ENCODE measurements at places on chromosomes 7 and 10. TPM values are rescaled to one million over a fixed set of nuclear protein-coding genes. Genes with fewer than 3 reads are reported as not detected.

PILRA gene
- not detected for total RNA-seq

DNA sequence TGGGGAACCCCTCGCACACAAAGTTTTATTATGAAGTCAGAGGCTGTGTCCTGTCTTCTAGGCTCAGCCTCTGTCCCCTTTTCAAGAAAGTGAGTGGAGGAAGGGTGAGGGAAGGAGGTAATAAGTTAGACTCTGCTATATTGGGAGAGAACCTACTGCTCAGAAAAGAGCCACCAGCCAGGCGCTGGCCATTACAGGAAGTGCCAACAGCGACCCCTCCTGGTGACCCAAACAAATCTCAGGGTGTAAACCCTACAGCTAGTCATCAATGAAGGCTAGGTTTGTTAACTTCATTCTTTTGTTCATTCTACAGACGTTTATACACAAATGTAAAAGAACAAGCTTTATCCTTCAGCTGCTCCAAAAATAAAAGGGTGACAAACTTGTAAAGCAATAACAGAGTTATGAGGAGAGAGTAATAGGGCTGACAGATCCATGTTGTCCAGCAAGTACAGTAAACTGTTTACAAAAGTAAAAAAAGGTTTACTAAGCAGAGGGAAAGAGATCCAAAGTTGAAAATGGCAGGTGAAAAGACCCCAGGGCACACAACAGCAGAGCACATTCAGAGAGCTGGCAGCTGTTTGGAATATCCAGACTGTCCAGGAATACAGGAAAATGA lies 82.7 kb downstream of the FAM204A start:
- DNase-seq: no peak

CPVL gene
- total RNA-seq: not detected

COL13A1 gene
- total RNA-seq: 40.2 TPM

DNA sequence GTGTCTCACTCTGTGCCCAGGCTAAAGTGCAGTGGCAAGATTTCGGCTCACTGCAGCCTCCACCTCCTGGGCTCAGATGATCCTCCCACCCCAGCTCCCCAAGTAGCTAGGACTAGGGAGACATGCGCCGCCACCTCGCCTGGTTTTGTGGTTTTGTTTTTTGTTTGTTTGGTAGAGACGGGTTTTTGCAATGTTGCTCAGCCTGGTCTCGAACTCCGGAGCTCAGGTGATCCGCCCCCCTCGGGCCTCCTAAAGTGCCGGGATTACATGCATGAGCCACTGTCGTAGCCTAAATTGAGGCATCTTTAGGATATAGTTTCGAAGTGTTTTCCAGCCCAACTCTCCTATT lies 781 bp downstream of the ZNF727 start:
- no peak for DNase-seq

PTPRN2 gene
- 0.33 TPM for total RNA-seq

DNA sequence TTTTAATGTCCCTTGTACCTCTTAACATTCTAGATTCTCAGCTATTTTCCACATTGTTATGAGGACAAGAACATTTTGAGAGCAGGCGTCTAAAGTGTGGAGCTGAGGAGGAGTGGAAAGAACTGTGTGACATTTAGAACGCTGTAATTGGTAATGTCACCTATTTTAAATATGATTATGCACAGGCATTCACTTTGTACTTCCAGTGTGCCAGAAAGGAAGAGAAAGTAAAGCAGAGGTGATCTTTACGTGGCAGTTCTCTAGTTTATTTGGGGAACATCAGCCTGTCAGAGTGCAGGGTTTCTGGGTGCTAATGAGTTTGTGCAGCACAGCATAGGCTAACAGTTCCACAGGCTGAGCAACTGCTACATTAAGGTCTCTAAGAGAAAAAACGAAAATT lies 498.4 kb upstream of the POM121L12 start:
- no peak for DNase-seq

DNA sequence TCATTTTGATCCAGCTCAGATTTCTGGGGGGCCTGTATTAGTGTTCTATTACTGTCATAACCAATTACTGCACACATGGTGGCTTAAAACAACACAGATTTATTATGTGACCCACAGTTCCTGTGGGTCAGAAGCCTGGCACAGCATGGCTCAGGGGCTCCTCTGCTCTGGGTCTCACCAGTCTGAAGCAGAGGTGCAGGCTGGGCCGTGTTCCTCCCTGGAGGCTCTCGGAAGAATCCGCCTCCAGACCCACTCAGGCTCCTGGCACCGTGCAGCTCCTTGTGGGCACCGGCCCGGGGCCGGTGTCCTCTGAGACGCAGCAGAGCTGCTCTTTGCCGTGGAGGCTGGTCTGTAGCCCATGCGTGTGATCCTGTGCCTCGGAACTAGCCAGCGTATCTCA lies 61.5 kb downstream of the RAMP3 start:
- DNase-seq: no peak

- no peak for DNase-seq
These were observed 9.9 kb upstream of the CXCL12 start for GRCh38 chr10:44394696-44395381.

SMKR1 gene
- total RNA-seq: not detected

CXCL12 gene
- total RNA-seq: 189 TPM
